ENCODE measurements at places on chromosomes 7 and 10.

DNA sequence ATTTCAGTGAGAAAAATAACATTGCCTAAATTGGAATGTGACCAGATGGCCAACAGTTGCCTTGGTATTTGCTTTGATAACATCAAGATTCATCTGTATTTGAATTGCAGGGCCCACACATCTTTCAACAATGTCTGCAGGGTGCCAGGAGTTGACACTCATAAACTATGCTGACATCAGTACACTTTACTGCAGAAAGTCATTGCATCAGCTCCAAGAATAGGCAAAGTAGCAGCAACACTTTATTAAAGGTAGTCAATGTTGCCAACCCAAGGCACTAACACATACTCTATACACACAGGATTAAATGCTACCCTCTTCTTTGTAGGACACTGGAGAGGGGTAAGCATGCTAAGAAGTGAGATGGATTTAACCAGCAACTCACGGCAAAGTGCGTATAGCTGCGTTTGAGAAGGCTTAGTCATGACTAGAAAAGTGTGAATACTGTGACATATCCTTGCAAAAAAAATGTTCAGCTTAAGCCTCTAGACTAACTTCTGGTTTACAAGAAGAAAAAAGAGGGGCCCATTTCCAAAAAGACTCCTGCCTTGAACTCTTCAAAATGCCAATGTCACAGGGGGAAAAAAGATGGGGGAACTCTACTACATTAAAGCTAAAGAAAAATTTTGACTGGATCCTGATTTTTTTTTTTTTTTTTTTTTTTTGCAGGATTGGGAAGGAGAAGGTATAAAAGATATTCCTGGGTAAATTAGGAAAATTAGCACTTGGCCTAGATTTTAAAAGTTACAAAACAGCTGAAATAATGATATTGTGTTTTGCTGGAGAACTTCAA is 2.2 kb downstream of the BBIP1 start:
- no peak for DNase-seq

DNA sequence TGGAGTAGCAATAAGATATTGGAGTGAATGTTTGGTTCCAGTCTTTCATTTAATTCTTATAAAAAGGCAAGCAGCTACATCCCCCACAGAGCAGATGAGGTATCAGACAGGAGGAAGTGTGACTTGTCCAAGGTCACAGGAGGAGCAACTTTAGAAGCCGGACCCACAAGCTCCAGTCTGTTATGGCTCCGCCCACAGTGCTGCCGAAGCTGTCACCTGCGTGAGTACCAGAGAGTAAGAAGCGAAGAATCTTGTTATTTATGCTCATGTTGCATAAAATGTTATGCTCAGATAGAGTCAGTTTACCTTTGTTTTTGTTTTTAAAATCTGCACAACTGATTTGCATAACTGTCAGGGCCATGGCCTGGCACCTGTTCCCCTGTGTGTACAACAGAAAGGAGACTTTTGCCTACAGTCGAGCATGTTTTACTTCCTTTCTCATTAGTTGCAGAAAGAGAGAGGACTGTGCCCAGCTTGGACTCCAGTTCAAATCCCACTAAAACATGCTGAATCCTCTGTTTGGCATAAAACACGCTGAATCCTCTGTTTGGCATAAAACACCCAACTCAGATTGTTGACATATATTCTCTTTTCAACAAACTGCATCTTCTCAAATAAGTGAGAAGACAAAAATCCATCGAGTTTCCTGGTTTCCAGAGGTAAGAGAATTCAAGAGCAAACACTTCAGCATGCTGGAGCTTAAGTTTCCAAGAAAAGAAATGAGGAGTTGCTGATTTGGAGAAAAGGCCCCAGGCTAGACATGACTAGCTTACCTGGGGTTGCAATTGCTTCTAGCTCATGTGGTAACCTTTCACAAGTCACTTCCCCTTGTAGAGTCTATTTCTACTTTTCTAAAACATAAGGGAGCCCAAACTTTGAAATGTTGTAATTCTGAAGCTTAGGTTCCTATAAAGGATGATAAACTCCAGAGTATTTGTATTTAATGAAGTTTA is 409.8 kb upstream of the ZMIZ1 start:
- DNase-seq: no peak

GRCh38 chr7:157010588-157011332 is at the start of gene MNX1:
TSS of gene MNX1 (minus strand) at chr7:157010663. CDS start at chr7:157010350, 313 bp downstream.
- DNase-seq: no peak

GRCh38 chr10:12927896-12928295 is 73.6 kb downstream of the CCDC3 start:
- DNase-seq: no peak

GRCh38 chr7:36474283-36475010 is 84.8 kb downstream of the ANLN start:
- no peak for DNase-seq
